ENCODE measurements at places on chromosomes 2 and 18.

DNA sequence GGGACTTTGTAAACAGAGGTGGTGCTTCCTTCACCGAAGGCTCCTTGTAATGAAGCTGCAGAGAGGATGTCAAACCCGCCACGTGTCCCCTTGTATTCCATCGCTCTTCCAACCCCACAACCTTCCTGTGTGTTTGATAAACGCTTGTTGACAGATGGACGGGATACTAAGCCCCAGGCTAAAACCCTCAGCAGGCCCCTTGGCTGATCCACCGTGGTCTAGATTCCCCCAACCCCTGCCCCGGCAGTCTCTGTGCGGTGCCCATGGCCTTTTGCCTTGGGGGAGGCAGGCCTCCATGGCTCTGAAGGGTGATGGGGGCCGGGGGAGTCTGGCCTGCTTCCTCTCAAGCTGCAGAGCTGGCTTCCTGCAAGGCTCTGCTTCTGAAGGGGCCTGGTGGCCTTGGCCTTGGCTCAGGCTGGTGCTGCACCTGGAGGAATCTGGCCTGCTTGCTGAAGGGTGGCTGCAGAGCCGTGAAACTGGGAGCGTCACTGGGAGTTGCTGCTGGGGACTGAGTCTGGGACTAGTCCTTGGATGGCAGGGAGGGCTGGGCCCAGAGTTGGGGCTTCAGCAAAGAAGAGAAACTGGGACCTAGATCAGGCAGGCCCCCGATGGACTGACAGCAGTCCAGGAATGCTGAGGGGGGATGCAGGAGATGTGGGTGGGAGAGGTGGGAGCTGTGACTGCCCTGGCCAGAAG, 9.6 kb upstream of the NTSR2 start:
- DNase-seq = no peak

GRCh38 chr2:48165070-48165753, 258.9 kb upstream of the FBXO11 start:
- no peak for DNase-seq

GRCh38 chr18:29171892-29172755, 995.2 kb upstream of the CDH2 start:
- DNase-seq = no peak

- DNase-seq = no peak
Observed at GRCh38 chr2:151644580-151644979, 89.7 kb downstream of the NEB start.

- no peak for DNase-seq
Observed at GRCh38 chr2:161570424-161571050, 53.7 kb upstream of the SLC4A10 start.

GRCh38 chr2:118800736-118801135, 46.7 kb downstream of the EN1 start:
- no peak for DNase-seq

GRCh38 chr2:42770288-42771131, 6.6 kb upstream of the OXER1 start:
- DNase-seq = no peak

DNA sequence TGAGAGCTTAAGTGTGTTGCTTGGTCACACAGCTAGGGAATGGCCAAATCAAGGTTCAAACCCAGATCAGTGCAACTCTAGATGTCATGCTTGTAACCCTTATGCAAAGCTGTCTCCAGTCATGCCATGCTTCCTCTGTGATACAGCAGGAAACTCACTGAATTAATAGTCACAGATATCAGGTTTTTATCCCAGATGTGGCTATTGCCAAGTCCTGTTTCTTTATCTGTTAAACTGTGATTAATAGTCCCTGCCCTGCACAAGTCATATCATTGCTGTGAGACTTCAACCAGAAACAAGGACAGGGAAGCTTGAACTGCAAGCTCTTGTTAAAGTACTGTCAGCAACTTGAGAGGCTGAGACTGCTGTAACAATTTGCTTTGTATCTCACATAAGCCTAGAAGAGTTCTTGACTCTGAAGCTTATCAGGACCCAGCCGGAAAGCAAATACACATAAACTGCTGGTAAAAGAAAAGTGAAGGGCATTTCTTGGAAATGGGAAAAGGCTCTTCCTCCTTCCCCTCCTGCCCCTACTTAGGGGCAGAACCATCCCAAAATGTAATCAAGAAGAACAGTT, 609.0 kb downstream of the DCC start:
- no peak for DNase-seq

DNA sequence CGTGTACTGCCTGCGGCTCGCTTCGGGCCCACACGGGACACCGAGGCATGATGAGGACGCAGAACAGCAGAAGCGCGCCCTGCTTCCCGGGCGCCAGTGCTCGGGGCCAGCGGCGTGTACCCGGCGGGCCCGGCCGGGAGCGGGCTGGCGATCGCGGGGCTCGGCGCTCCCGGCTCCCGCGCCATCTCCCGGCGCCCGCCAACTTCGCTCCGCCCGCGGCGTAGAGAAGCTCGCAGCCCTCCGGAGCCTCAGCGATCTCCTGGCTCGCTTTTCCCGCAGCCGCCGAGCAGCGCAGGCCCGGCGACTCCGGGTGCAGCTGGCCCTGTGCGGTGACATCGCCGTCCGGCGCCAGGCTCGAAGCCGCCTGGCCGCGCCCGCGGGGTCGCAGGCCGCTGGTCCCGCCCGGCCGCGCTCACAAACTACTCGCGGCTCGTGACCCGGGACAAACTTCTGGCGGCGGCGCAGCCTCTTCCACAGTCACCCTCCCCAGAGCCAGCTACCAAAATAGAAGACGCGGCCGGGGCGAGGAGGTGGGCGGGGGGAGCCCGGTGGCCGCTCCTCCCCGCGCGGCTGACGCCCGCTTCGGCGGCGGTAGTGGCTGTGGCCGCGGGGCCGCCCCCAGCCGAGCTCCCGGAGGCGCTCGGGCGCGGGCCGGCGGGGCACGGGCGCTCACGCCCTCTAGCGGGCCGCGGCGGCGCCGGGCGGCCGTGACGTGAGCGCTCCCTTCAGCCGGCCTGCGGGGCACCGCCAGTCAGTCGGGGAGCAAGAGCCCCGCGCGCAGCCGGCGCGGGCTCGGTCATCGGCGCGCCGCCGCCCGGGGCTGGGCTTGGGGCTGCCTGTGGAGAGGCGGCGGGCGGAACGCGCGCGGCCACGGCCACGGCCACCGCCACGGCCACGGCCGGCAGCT, at the start of gene PTPRM:
Gene PTPRM (plus strand): TSS at position 750 of the 907 bp plus-strand sequence. CDS start 503 bp downstream, outside the sequence.
- DNase-seq = no peak

GRCh38 chr2:75431763-75432162, 129.0 kb downstream of the EVA1A start:
- no peak for DNase-seq
